Pons (tissue), 1 donor: ENCODE measurements at places on chromosomes 4 and X.

DNA sequence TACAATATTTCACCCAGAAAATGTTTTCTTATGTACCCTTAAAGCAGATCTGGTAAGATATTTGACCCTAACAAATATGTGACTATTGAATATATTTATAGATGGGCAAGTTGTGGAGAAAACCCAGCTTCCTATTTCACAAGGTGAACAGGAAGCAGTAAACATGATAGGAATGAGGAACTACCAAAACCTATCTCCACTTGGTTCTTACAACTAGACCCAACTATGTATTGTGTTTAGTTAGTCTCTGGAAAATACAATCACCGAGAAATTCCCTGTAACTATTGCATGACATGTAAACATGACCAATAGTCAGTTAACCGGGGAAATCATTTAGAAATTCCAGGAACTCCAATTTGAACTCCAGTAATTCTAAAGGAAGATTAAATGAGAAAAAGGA lies 8.4 kb upstream of the RXFP1 start:
- no peak for DNase-seq

DNA sequence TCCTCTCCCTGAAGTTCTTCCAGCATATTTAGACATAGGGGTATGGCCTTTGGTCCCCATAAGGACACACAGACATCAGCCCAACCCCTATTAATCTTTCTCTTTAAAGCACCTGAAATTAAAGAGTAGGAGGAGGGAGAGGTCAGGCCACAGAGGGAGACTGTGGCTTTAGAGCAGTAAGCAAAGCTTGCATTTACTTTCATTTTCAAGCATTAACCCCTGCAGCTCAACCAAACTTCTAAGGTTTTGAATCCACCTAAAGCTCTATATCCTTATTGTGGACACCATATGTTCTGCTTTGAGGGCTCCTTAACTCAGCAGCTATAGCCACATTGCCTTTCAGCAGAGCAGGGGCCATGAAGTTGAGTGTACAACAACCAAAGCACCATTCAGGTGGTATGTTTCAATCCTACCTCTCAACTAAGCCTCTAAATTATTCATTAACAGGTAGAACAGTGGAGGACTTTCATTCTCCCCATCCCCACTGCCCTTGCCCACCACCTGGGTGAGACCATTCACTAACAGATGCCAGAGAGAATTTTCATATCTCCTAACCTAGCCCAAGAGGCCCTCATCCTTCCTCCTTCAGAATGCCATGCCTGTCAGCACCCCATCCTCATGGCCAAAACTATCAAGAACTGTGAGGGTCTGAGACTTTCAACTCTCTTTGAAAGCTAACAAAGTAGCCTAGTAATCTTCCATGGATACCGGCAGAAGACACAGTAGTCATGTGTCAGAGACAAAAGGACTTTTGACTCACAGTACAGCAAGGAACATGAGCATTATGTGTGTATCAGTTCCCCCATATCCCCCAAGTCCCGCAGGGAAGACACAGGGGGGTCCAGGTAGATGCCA lies 20.8 kb downstream of the LIN54 start:
- DNase-seq: no peak

DNA sequence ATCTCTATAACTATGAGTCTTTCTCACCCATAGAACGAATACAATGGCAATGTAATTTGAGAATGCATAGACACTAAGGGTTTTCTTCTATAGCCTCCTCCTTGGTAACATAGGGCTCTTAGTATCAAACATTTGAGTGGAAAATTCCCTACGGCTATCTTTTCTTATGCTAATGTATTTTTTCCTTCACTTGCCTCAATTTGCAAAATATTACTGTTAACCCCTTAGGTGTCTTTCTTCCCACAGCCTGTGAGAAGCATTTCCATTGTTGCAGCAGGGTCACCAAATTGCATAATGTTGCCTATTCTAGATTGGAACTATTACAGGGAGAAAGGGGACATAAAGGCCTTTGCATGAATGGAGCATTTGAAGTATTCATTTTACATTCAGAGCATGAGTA lies 140.5 kb upstream of the RAPGEF2 start:
- peak; percentile 34 for DNase-seq

DNA sequence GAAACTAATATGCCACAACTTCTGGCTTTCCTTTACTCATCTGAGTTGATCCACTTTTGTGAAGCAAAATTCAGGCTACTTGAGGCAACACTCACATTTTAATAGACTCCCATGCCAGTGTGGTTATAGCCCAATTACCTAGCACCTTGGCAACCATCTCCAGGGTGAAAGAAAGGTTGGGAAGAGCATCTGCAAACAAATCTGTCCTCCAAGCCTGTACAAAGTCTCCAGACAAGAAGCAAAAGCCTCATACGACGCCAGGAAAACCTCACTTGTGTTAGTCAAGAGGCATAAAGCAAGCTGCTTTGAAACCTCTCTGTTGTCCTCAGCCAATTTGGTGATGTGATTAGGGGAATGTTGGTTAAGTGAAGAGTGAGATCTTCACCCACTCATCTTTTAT lies 246.6 kb downstream of the THOC2 start:
- DNase-seq: peak; percentile 12

GRCh38 chr4:2082118-2082517 lies 23.0 kb downstream of the NAT8L start:
- no peak for DNase-seq

- no peak for DNase-seq
These were observed 54.4 kb upstream of the BMP2K start for GRCh38 chr4:78721747-78722146.

DNA sequence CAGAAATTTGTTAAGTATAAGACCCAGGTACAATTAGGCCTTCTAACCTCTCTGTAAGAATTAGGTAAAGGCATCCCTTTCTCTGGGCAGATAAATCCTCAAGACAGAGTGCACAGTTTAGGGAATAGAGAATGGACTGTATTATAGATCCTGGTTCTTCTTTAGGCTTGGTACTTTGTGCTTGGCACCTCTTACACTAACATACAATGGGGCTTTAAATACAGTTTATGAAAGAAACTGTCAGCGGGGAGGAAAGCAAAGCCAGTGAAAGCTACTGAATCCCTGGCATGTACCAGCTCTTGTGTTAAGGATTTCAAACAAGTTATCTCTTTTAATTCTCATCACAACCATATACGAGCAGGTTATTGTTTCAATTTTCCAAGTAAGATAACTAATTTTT lies 1350.0 kb downstream of the ADGRL3 start:
- DNase-seq: peak; percentile 83

DNA sequence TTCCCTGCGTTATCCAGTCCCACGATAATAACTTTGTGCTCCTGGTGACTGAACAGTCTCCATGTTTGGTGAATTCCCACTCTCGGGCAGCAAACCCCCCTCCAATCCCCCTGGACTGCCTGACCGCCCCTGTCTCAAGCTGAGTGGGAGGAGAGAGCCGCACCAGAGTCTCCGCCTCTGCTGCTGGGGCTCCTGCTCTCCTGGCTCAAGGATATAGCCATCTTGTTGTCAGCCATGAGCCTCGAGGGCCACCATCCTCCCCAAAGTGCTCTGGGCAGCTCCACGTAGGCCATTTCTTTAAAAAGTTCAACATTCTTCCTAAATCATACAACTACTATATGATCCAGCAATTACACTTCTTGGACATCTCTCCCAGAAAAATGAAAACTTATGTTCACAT lies 49.3 kb upstream of the PGRMC1 start:
- DNase-seq: no peak

GRCh38 chr4:154490234-154490582 lies 1.4 kb downstream of the DCHS2 start:
- no peak for DNase-seq
